Thyroid gland (tissue), 4 donors: ENCODE measurements at places on chromosomes 7 and 10.

GRCh38 chr7:30984359-30985107, 20.8 kb downstream of the GHRHR start:
- peaks cover 23% of the 10 kb centered on the region for H3K4me1 ChIP-seq
- H3K27me3 ChIP-seq: no peaks in the 10 kb centered on the region
- no peak for DNase-seq

- peaks cover 11% of the 10 kb centered on the region for H3K4me1 ChIP-seq
- peak overlapping the region; percentile 24 for H3K27ac ChIP-seq
- no peaks in the 10 kb centered on the region for H3K36me3 ChIP-seq
- DNase-seq: peak; percentile 41
Observed at GRCh38 chr7:87000344-87000743, 59.1 kb downstream of the ELAPOR2 start.

- H3K4me3 ChIP-seq: no peak overlapping the region
- H3K27ac ChIP-seq: peak overlapping the region; percentile 45
- no peaks in the 10 kb centered on the region for H3K36me3 ChIP-seq
- no peak for DNase-seq
- no peaks in the 10 kb centered on the region for H3K27me3 ChIP-seq
Observed at GRCh38 chr7:19248681-19249080, 103.5 kb upstream of the FERD3L start.

GRCh38 chr10:112213836-112214235, 30.3 kb upstream of the GPAM start:
- peaks cover 17% of the 10 kb centered on the region for H3K4me1 ChIP-seq
- no peak for DNase-seq
- H3K27ac ChIP-seq: no peak overlapping the region
- H3K36me3 ChIP-seq: no peaks in the 10 kb centered on the region
- H3K27me3 ChIP-seq: no peaks in the 10 kb centered on the region

DNA sequence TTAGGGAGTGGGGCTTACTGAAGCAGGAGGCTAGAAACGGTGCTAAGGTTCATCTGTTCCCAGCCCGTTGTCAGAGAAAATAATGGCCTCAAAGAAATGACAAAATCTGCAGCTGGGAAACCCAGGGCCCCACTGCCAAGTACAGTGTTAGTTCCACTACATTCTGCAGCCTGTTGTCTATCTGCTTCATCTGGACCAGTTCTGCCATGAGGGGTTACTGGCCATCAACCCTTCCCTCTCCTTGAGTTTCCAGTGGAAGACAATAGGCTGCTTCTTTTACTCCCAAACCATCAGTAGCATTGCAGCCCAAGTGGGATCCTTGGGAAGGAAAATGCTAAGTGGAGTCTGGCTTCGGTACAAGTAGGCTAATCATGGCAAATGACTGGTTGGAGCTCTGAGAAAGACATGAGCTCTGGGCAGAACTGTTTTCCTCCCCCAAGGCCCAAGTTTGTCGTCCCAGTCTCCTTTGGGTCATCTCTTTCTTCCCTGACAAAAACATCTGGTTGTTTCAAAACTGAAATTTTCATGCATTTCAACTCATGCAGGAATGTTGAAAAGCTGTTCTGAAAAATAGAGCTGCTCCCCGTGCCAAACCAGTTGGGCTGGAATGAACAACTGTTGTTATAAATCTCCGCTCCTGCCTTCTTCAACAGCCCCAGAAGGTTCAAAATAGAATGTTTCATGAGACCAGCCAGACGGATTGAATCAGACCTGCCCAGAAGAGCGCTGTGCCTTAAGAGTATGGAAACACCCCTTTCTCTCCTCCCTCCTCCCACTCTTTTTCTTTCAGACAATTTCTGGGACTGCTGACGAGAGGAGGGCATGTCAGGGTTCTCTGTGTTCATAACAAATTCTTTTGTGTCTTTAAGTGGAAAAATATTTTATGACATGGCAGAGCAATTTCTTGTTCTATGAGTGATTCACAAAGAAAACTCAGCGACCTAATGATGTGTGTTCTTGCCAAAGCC, 116.6 kb downstream of the RAB18 start:
- H3K27me3 ChIP-seq: no peaks in the 10 kb centered on the region
- H3K36me3 ChIP-seq: no peaks in the 10 kb centered on the region
- H3K4me3 ChIP-seq: no peak overlapping the region
- peak; percentile 76 for DNase-seq
- peaks cover 20% of the 10 kb centered on the region for H3K4me1 ChIP-seq

DNA sequence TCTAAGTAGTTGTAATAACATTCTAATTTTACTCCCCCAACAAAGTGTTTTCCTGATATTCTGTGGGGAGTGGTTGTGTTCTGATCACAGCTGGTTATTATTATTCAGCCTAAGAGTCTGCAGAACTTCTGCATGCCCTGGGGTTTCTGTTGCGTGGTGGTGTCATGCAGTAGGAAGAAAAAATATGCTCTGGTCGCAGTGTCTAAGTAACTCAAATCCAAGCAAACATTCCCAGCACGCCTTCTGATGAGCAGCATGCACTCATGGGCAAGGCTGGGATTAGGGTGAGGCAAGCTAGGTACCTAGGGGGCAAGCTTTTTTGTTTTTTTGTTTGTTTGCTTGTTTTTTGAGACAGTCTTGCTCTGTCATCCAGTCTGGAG, 112.8 kb upstream of the KMT2E start:
- no peaks in the 10 kb centered on the region for H3K36me3 ChIP-seq
- DNase-seq: no peak
- H3K4me1 ChIP-seq: no peaks in the 10 kb centered on the region
- H3K27me3 ChIP-seq: no peaks in the 10 kb centered on the region
- H3K27ac ChIP-seq: no peak overlapping the region

DNA sequence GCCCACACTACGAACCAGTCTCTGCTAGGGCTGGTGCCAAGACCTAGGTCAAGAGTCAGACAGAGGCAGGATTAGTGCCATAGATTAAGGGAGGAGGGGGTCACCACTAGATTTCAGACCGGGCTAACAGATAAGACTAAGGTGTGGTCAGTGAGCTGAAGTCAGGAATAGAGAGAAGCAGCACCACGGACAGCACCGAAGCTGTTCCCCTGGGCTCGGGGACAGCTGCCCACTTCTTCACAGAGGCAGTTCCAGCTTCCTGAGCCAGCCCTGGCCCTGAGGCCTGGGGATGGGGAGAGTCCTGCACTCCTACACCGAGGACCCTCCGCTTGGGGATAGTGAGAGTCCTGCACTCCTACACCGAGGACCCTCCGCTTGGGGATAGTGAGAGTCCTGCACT, 11.2 kb upstream of the JAKMIP3 start:
- H3K36me3 ChIP-seq: no peaks in the 10 kb centered on the region
- DNase-seq: no peak
- no peak overlapping the region for H3K4me3 ChIP-seq
- no peak overlapping the region for H3K27ac ChIP-seq
- no peaks in the 10 kb centered on the region for H3K27me3 ChIP-seq

DNA sequence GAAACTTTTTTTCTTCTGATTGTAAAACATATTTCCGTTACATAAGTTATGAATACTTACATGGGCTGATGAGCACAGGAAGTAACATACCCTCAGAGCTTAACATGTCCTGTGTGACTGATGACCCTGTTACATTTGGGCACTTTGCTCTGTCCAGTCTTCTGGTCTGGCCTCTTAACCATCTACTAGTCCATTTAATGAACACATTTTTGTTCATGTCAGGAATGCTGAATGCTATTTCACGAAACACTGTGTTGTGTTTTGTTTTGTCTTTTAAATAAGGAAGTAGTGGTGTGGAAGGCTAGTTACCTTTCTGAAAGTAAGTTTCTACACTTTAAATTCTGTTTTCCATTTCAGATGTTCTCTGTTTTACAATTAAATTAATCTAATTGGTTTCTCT, 77.7 kb downstream of the RBM33 start:
- H3K36me3 ChIP-seq: no peaks in the 10 kb centered on the region
- no peaks in the 10 kb centered on the region for H3K4me1 ChIP-seq
- no peak for DNase-seq
- no peak overlapping the region for H3K4me3 ChIP-seq

- H3K4me1 ChIP-seq: no peaks in the 10 kb centered on the region
- DNase-seq: no peak
- H3K4me3 ChIP-seq: no peak overlapping the region
- H3K27me3 ChIP-seq: no peaks in the 10 kb centered on the region
- H3K36me3 ChIP-seq: no peaks in the 10 kb centered on the region
Observed at GRCh38 chr10:52056291-52056690, 257.8 kb upstream of the DKK1 start.

- H3K4me3 ChIP-seq: no peak overlapping the region
- H3K4me1 ChIP-seq: no peaks in the 10 kb centered on the region
- H3K27ac ChIP-seq: no peak overlapping the region
- H3K27me3 ChIP-seq: no peaks in the 10 kb centered on the region
- no peak for DNase-seq
- no peaks in the 10 kb centered on the region for H3K36me3 ChIP-seq
Observed at GRCh38 chr10:71080381-71081228, 131.8 kb upstream of the UNC5B start.

DNA sequence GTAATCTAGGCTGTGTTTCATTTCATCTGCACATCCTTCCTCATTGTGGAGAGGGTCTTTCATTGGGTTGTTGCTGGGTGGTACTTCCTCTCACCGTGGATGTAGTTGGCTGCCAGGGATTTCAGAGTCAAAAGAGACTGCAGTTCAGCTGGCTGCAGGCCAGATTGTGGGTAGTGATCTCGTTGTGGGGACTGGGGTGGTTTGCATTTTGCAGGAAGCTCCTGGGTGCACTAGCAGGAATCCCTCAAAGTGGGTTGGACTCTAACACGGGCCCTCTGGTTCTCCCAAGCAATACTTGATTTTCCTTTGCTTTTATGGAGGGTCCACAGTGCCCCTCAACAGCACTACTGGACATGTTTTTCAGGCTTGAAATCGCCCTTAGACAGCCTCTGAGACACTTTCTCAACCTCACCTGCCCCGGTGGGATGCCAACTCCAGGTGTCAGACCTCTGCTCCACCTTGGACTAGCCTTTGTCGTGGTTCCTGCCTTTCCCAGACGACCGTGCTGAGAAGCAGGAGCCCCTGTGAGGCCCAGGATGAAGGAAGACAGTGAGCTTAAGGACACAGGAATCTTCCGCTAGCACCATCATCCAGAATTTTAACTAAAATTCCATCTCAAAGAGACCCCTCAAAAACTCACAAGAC, 23.9 kb upstream of the ZNF273 start:
- DNase-seq: no peak
- no peak overlapping the region for H3K4me3 ChIP-seq
- H3K27ac ChIP-seq: no peak overlapping the region
- no peaks in the 10 kb centered on the region for H3K27me3 ChIP-seq
- no peaks in the 10 kb centered on the region for H3K36me3 ChIP-seq

GRCh38 chr7:126570845-126571244, 681.9 kb downstream of the GRM8 start:
- no peak overlapping the region for H3K27ac ChIP-seq
- no peaks in the 10 kb centered on the region for H3K27me3 ChIP-seq
- no peak for DNase-seq
- H3K4me1 ChIP-seq: no peaks in the 10 kb centered on the region

DNA sequence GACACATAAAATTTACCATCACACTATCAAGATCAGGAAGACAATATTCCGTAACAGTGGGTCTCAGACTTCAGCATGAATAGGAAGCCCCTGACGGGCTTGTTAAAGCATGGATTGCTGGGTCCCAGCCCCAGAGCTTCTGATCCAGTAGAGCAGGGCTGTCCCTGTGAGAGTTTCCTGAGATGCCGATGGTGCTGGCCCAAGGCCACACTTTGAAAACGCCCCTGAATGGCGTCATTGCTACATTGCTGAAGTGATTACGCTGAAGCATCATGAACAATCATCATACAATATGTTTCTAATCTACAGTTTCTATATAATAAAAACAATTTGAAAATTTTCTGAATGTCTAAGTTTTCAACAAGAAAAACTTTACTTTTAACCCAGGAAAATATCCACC, 38.0 kb upstream of the TMEM72 start:
- H3K27ac ChIP-seq: no peak overlapping the region
- no peaks in the 10 kb centered on the region for H3K27me3 ChIP-seq
- no peak for DNase-seq
- no peaks in the 10 kb centered on the region for H3K36me3 ChIP-seq
- H3K4me1 ChIP-seq: peaks cover 5% of the 10 kb centered on the region
- no peak overlapping the region for H3K4me3 ChIP-seq

GRCh38 chr10:2633630-2634029, 433.7 kb upstream of the PFKP start:
- no peak for DNase-seq
- no peaks in the 10 kb centered on the region for H3K36me3 ChIP-seq
- no peak overlapping the region for H3K27ac ChIP-seq
- H3K4me1 ChIP-seq: no peaks in the 10 kb centered on the region

- no peaks in the 10 kb centered on the region for H3K36me3 ChIP-seq
- no peaks in the 10 kb centered on the region for H3K27me3 ChIP-seq
- H3K4me3 ChIP-seq: no peak overlapping the region
- DNase-seq: no peak
- H3K4me1 ChIP-seq: peaks cover 28% of the 10 kb centered on the region
Observed at GRCh38 chr10:101687071-101687658, 7.8 kb downstream of the FBXW4 start.

- no peaks in the 10 kb centered on the region for H3K27me3 ChIP-seq
- H3K27ac ChIP-seq: peak overlapping the region; percentile 87
- peaks cover 13% of the 10 kb centered on the region for H3K36me3 ChIP-seq
- peaks cover 16% of the 10 kb centered on the region for H3K4me1 ChIP-seq
- H3K4me3 ChIP-seq: no peak overlapping the region
Observed at GRCh38 chr10:98415731-98416119, 743 bp upstream of the PYROXD2 start.

DNA sequence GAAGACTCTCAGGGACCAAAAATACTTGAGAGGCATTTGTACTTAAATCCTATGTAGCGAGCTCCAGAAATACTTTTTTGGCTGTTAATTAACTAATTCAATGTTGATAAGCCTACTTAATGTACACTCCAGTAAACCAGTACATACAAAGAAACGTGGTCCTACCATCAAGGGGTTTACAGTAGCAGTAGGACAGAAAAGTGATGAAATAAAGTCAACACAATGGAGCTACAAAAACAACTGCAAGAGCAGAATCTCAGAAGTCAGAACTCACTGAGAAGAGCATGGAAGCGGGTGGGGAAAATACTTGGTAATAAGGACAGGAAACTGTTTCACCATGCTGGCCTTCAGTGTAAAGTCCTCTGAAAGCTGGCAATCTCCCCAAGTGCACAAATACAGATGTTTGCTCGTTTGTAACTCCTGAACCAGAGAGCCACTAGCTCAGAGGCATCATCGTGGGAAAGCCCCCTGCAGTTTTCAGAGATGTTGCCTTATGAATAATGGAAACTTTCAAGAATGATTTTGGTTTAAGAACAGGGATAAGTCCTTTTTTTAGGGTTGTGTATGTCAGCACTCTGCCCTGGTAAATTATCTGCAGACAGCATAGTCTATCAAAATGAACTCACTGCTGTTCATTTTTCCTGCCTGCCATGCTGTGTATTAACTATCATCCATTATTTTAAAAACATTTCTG, 233.2 kb downstream of the SORCS1 start:
- DNase-seq: peak; percentile 31
- H3K36me3 ChIP-seq: no peaks in the 10 kb centered on the region
- no peak overlapping the region for H3K27ac ChIP-seq
- H3K4me3 ChIP-seq: no peak overlapping the region
- no peaks in the 10 kb centered on the region for H3K27me3 ChIP-seq

GRCh38 chr7:151299940-151300645, 41.5 kb upstream of the NUB1 start:
- DNase-seq: no peak
- H3K27ac ChIP-seq: no peak overlapping the region
- peaks cover 3% of the 10 kb centered on the region for H3K4me1 ChIP-seq
- no peak overlapping the region for H3K4me3 ChIP-seq
- H3K36me3 ChIP-seq: no peaks in the 10 kb centered on the region
- no peaks in the 10 kb centered on the region for H3K27me3 ChIP-seq

GRCh38 chr10:117948493-117948892, 98.2 kb downstream of the RAB11FIP2 start:
- no peaks in the 10 kb centered on the region for H3K4me1 ChIP-seq
- no peak overlapping the region for H3K27ac ChIP-seq
- no peak for DNase-seq
- H3K36me3 ChIP-seq: no peaks in the 10 kb centered on the region
- H3K4me3 ChIP-seq: no peak overlapping the region
